Left renal pelvis (tissue), 4 donors: ENCODE measurements at places on chromosomes 5 and 9.

DNA sequence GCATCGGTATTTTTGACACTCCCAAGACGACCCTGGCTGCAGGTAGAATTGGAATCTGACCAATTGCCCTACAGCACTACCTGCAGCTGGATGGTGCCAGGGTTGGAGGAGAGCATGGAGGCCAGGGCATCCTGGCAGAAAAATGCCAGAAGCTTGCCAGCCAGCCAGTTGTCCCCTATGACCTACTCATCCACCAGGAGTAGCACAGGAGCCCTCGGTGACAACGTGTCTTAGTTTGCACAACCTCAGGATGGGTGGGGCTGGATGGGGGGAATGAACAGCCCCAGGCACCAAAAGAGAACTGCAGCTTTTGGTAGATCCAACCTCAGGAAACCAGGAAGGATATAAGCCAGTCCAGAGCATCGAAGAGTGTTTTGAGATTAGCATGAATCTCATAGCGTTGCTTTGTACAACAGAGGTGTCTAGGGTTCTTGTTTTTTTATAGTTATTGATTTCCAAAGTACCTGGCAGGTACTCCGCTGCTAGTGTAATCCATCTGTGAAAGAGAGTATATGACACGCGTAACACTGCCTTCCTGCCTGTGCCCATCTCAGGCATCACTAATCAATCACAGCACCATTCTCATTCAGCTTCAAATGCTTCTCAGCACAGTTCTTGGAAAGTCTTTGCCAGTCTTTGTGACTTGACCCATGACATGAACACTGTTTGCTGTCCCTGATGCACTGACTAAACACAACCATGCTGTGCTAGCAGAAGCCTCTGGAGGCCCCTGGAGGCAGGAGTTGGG lies 36.7 kb upstream of the ASS1 start:
- DNase-seq, result no peak

GRCh38 chr5:61322738-61323725 lies 9.0 kb upstream of the ZSWIM6 start:
- DNase-seq, result no peak

GRCh38 chr5:126364206-126364902 lies 58.9 kb upstream of the GRAMD2B start:
- no peak for DNase-seq

DNA sequence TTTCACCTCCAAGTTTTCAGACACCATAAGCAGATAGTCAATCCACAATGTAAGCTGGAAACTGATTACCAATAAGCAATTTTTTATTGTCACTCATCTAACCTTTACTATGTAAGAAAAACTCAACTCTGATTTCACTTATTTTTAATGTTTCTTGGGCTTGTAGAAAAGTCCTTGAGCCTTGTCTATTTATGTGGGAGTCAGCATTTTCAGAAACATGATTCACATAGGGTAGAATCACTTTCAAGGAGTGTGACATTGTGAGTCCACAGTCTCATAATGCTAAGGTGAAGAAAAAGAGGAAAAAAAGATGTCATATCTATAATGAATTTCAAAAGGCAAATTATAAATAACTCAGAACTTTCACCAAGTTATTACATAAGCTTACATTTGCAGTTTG lies 2167.9 kb upstream of the C9orf72 start:
- no peak for DNase-seq

DNA sequence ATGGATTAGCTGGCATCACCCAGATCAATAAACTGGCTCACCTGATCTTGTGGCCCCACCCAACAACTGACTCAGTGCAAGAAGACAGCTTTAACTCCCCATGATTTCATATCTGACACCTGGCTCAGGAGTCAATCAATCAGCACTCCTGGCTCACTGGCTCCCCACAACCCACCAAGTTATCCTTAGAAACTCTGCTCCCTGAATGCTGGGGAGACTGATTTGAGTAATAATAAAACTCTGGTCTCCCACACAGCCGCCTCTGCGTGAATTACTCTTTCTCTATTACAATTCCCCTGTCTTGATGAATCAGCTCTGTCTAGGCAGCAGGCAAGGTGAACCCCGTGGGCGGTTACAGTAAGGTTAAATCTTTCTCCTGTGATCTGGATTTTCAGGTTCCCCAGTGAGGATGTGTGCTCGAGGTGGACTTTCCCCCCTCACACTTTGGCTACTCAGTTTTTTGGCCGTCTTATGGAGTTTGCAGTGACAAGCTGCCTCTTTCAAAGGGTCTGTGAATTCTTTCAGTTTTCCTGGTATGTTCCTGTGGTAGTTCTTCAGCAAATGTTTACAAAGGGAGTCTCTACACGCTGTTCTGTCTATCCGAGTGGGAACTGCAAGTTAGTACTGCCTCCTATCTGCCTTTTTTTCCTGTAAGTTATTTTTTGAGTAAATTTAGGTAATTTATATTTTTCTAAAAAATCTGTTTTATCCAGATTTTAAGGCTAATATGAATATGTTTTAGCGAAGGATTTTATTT lies 500.2 kb upstream of the NUDT12 start:
- DNase-seq, result no peak

DNA sequence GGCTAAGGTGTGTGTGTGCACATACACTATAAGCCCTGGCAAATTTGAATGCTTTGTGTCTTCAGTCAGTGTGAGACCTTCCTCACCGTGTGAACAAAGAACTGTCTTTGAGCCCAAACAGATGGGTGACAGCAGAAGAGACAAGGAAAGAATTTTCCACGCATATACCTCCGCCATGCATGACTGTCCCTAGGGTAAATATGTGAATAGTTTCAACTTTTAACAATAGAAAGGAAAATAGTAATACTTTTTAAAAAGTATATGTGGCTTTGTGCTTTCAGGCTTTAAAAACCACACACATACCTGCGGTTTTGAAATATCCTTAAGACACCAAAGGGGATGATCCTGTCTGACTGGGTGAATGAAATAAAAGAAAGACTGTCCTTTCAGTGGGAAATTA lies 438.6 kb upstream of the MPDZ start:
- no peak for DNase-seq
